ENCODE measurements at places on chromosomes 1 and 21. TPM values are rescaled to one million over a fixed set of nuclear protein-coding genes. Genes with fewer than 3 reads are reported as not detected.

DNA sequence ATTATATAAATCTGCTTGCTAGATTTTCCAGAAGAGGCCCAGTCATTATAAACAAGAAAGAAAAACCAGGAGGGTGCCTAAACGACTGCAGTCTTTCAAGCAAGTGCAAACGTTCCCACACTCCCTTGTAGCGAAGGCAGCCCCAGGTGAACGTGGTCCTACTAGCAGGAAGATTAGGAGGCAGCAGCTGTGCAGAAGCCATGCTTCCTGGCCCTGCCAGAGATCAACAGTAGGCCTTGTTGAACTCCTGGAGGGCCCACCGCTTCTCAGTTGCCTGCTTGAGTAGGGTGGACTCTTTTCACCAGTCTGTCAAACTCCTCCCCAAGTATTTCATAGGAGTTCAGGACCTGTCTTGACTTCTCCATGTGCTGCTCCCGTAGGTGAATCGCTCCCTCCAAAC is 163.0 kb upstream of the GORAB start:
- H3K4me1 ChIP-seq, result no peaks in the 10 kb centered on the region
- DNase-seq, result no peak
- no peak overlapping the region for H3K4me3 ChIP-seq
- H3K36me3 ChIP-seq, result no peaks in the 10 kb centered on the region
- H3K27ac ChIP-seq, result no peak overlapping the region

GRCh38 chr1:203726417-203726867 is 38.5 kb upstream of the LAX1 start:
- no peak for DNase-seq
- H3K4me3 ChIP-seq, result no peak overlapping the region
- H3K27me3 ChIP-seq, result no peaks in the 10 kb centered on the region
- H3K4me1 ChIP-seq, result no peaks in the 10 kb centered on the region

- no peaks in the 10 kb centered on the region for H3K4me1 ChIP-seq
- no peak for DNase-seq
- H3K27me3 ChIP-seq, result no peaks in the 10 kb centered on the region
- no peak overlapping the region for H3K4me3 ChIP-seq
- no peak overlapping the region for H3K27ac ChIP-seq
Measured at GRCh38 chr1:6775261-6776043, 9.8 kb upstream of the CAMTA1 start.

DNA sequence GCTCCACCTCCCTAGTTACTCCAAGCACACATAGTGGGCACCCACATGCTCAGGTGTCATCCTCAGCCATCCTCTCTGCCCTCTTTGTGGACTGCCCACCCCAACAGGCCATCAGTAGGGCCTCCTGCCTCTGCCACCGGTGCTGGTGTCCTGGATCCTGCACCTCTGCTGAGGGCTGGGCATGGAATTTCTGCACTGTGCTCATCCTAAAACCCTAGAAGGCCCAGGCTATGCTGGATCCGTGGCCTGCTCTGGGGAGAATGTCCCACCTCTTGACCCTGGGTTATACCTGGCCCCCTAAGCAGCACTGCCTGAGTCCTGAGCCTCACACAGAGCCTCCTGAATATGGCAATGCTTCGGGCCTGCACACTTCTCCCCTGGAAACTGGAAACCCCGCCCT is 318.3 kb downstream of the MATN1 start:
- H3K4me1 ChIP-seq, result no peaks in the 10 kb centered on the region
- no peak overlapping the region for H3K27ac ChIP-seq
- H3K4me3 ChIP-seq, result no peak overlapping the region
- no peaks in the 10 kb centered on the region for H3K36me3 ChIP-seq

DNA sequence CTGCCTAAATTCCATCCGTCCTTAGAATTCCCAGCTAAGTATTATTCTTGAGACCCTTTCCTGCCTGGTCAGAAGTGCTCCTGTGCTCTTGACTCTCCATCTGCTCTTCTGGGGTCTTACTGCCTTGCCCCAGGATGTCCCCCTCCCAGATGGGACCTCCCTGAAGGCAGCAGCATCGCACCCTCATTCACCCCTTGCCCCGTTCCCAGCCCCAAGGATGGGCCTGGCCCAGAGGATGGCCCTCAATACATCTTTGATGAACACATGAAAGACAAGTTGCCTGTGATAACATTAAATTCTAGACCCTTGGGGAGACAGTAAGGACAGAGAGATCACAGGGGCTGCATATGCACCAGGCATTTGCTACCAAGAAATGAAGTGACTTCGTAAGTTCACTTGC is 167.2 kb downstream of the TRABD2B start:
- no peaks in the 10 kb centered on the region for H3K27me3 ChIP-seq
- H3K27ac ChIP-seq, result no peak overlapping the region
- peak; percentile 43 for DNase-seq
- no peaks in the 10 kb centered on the region for H3K36me3 ChIP-seq

GRCh38 chr1:221637641-221638041 is 104.2 kb downstream of the DUSP10 start:
- H3K4me3 ChIP-seq, result no peak overlapping the region
- H3K36me3 ChIP-seq, result no peaks in the 10 kb centered on the region
- H3K27ac ChIP-seq, result no peak overlapping the region

GRCh38 chr1:208741296-208741695 is 497.1 kb upstream of the PLXNA2 start:
- no peaks in the 10 kb centered on the region for H3K4me1 ChIP-seq
- H3K27me3 ChIP-seq, result no peaks in the 10 kb centered on the region
- no peaks in the 10 kb centered on the region for H3K36me3 ChIP-seq

- peaks cover 5% of the 10 kb centered on the region for H3K36me3 ChIP-seq
- H3K4me3 ChIP-seq, result no peak overlapping the region
- no peak overlapping the region for H3K27ac ChIP-seq
- H3K27me3 ChIP-seq, result no peaks in the 10 kb centered on the region
- H3K4me1 ChIP-seq, result peaks cover 30% of the 10 kb centered on the region
Measured at GRCh38 chr1:226722901-226723656, 16.0 kb downstream of the ITPKB start.

DNA sequence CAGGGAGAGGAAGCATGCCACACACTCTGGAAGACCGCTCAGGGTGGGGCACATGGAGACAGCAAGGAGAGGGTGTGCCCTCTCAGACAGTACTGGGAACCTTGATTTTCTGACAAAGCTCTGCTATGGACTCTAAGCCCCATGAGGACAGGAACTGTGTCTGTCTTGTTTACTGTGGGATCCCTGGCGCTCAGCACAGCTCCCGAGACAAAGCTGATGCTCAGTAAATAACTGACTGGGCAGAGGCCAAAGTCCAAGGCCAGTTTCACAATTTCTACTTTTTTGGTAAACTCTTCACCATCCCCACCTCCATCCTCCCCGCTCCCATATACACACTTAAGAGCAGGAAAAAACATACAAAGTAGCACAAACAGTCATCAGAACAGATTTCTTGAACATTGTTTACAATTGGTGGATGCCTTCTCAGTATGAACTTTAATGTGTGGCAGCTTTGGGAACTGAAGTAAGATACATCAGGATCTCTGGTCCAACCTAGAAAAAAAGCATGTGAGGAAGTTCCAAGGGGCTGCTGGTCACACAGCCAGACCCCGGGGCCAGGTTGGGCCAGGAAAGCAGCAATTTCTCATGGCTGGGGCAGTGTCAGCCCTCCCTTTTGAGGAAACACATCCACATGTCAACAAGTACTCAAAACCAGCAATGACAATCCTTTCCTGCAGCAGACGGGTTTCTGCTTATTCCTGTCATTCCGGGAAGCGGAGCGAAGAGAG is 5.6 kb upstream of the AHCYL1 start:
- peaks cover 41% of the 10 kb centered on the region for H3K4me1 ChIP-seq
- no peak for DNase-seq
- H3K27me3 ChIP-seq, result no peaks in the 10 kb centered on the region
- H3K27ac ChIP-seq, result peak overlapping the region; percentile 47

DNA sequence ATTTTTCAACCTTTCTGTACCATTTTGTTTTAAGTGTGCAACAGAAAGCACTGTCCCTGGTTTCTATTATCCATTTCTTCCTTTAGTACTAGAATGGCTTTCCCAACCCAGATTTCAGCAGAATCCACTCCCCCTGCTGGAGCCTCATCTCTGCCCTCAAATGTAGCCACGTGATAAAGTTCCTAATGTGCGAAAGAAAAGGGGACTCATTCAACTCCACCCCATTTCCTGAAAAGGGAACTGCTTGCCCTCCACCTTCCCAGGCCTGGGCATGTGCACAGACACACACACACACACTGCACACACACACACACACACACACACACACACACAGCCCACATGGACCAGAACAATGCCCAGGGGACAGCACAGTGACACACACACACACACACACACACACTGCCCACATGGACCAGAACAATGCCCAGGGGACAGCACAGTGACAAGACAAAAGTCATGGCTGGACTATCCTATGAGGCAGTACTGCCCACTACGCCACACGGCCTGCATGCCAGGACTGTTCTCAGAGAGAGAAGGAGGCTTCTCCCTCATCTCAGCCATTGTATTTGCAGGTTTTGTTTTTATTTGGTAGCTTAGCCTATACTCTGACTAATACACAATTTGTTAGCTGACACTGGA is 33.2 kb downstream of the PACC1 start:
- H3K27me3 ChIP-seq, result no peaks in the 10 kb centered on the region
- H3K36me3 ChIP-seq, result peaks cover 46% of the 10 kb centered on the region
- no peak overlapping the region for H3K4me3 ChIP-seq

DNA sequence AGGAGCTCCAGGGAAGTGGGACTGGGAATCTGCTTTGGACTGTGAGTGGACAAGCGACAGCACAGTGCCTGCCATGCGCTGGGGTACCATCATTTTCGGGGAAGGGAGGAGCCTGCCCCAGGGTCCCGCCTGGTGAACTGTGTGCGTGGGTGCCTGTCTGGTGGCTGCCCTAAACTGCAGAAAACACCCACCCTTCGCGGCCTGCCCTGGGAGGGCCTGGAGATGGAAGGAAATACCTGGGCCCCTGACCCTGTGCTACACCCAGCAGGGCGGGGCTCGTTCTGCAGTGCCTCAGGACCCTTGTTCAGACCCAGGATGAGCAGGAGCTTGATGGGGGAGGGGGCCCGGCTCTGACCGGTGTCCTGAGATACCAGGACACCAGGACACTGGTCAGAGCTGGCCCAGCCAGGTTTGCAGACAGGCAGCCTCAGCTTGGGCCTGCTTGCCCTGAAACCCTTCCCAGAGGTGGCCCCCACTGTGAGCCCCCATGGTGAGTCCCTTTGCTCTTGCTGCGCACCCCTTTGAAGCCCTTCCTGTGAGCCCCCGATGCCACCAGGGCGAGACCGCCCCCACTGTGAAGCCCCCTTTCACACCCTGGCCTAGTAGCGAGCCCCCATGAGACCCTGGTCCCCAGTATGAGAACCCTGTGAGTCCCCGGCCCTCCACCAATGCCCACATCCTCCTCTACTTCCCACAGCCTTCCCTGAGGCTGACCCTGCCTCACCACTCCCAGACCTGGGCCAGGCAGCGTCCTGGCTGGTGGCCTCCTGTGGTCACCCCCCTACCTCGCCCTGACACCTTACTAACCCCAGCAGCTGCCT is 2.6 kb downstream of the GJC2 start:
- no peak overlapping the region for H3K27ac ChIP-seq
- no peaks in the 10 kb centered on the region for H3K27me3 ChIP-seq
- peak; percentile 62 for DNase-seq
- H3K36me3 ChIP-seq, result peaks cover 15% of the 10 kb centered on the region
- H3K4me3 ChIP-seq, result no peak overlapping the region

GRCh38 chr1:235945775-235946570 is 79.3 kb upstream of the LYST start:
- no peak overlapping the region for H3K4me3 ChIP-seq
- no peaks in the 10 kb centered on the region for H3K27me3 ChIP-seq
- H3K27ac ChIP-seq, result peak overlapping the region; percentile 58
- peak; percentile 83 for DNase-seq

DNA sequence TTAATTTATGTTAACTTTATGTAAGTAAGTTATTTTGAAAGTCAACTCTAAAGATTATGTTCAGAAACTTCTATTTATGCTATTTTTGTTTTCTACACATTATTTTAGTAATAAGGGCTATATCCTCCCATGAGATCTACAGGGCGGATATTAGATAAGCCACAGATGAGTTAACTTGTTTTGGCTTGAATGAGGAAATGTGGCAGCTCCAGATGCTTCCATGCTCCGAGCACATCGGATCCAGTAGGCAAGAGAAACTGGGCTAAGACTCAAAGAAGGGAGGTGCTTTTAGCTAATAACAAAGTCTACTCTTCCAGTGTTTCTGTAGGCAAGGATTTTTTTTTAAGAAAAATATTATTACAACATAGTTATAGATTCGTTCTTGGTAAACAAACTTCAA is 20.0 kb upstream of the LAMC1 start:
- no peaks in the 10 kb centered on the region for H3K27me3 ChIP-seq
- DNase-seq, result no peak
- H3K36me3 ChIP-seq, result no peaks in the 10 kb centered on the region
- H3K4me3 ChIP-seq, result no peak overlapping the region
- peaks cover 13% of the 10 kb centered on the region for H3K4me1 ChIP-seq

DNA sequence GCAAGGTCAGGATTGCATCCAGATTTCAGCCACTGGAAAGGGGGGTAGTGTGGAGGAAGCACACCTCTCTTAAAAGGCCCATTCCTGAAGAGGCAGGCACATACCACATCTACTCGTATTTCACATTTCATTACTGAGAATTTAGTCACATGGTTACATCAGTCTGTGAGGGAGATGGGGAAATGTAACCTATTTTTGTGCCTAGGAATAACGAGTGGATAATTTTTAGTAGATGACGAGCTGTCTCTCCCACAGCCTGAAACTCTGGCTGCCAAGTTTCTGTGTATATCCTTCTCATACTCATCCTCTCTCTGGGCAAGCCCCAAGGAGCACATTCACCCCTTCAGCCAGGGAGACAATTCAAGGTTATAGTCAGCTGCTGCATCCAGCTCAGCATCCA is 10.3 kb upstream of the C21orf91 start:
- H3K36me3 ChIP-seq, result no peaks in the 10 kb centered on the region
- H3K27me3 ChIP-seq, result no peaks in the 10 kb centered on the region
- H3K27ac ChIP-seq, result no peak overlapping the region
- no peaks in the 10 kb centered on the region for H3K4me1 ChIP-seq

- H3K4me1 ChIP-seq, result no peaks in the 10 kb centered on the region
- H3K4me3 ChIP-seq, result no peak overlapping the region
- DNase-seq, result no peak
- H3K27ac ChIP-seq, result no peak overlapping the region
Measured at GRCh38 chr1:230730977-230731376, 16.2 kb upstream of the CAPN9 start.

DNA sequence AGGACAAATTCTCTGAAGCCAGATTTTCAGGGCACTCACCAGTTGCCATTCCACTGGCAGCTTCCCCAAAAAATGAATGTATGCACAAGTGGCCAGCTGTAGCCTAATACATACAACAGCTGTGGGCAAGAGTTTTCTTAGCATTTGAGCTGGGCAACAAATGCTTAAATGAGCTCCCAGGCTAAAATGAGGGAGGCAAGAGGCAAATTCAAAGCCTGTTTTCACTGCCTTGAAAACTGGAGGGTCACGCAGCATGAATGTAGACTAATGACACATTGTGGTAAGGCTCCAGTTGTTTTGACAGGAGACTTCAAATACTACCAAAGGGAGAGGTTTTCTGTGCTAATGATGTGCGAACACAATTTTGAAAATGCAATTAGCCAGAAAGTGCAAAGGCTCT is 88.2 kb downstream of the TIAM1 start:
- H3K27ac ChIP-seq, result no peak overlapping the region
- no peaks in the 10 kb centered on the region for H3K4me1 ChIP-seq
- H3K27me3 ChIP-seq, result no peaks in the 10 kb centered on the region
- no peaks in the 10 kb centered on the region for H3K36me3 ChIP-seq
- no peak for DNase-seq
- no peak overlapping the region for H3K4me3 ChIP-seq

The RCSD1 gene
- total RNA-seq, result 14.8 TPM

The ELF3 gene
- total RNA-seq, result 62.9 TPM

The NBPF10 gene
- 3.8 TPM for total RNA-seq

The KHDRBS1 gene
- total RNA-seq, result 81.7 TPM

The TMIGD3 gene
- 5.1 TPM for total RNA-seq

The VCAM1 gene
- total RNA-seq, result 8.1 TPM

The MATN1 gene
- not detected for total RNA-seq

Measured in upper lobe of right lung (tissue), 1 donor.